ENCODE measurements at places on chromosomes 2 and 18.

GRCh38 chr2:231361701-231362554, 33.6 kb upstream of the B3GNT7 start:
- DNase-seq, result no peak

- DNase-seq, result peak; percentile 51
Observed at GRCh38 chr2:163471947-163472346, 263.9 kb downstream of the FIGN start.

GRCh38 chr2:109448946-109449788, 164.6 kb downstream of the SEPTIN10 start:
- no peak for DNase-seq

GRCh38 chr18:49431165-49431962, 29.1 kb downstream of the DYM start:
- no peak for DNase-seq

DNA sequence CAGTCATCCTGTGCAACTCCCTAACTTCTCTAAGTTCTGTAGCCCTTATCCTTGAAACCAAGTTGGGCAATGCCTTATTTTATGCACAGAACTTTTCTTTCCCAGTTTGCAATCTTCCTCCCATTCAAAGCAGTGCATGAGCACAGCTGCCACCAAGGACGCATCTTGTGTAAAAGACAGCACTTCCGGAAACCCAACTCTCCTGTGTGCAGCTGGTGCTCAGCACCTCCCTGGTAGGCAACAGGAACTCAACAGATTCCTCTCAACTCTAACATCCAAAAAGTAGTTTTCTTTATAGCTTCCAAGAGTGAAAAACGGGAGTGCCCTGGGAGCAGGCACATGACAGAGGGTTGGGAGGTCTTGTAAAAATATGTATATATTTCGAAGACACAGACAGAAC, 2.2 kb downstream of the TMEM18 start:
- no peak for DNase-seq

DNA sequence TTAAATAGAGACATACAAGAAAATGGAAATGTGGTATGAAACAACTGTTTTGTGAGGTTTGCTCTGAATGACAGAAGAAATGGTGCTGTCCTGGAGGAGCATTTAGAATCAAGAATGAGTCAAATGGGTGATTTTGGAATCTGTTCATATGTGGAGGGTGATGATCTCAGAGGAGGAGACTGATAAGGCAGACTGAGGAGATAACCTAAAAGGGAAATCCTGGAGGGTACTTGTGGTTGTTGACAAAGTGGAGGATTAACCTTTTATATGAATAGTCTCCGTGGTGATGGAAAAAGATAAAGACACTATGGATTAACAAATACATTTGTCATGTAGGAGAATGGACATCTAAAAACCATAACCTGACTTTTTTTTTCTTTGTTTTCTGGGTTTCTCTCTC, 74.1 kb downstream of the MMADHC start:
- DNase-seq, result no peak

DNA sequence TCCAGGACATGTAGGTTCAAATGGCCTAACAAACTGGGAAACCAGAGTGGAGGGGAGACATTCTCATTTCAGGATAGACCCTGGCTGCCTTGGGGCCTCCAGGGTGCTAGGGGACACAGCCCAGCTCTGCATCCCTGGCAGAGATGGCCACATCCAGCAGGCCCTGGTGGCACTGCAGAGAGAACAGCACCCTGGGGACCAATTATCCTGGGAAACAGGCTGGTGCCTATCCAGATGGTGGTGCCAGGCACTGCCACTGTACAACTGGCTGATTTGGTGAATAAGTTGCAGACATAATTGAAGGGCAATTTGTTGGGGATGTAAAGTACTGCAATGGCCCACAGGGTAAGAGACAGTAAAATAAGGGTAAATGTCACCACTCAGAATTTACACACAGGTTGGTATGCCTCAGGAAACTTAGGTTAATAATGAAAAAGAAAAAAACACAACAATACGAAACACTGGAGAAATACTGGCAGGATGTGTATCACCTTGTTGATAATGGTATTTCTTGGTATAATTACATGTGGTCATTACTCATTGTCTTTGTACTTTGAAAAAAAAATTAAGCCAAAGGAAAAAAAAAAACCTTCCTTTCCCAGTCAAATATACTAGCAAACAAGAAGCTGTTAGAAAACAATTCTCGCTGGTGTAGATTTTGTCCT, 12.8 kb upstream of the SFTPB start:
- DNase-seq, result no peak

- DNase-seq, result no peak
Observed at GRCh38 chr2:43791035-43791765, 17.4 kb downstream of the DYNC2LI1 start.

DNA sequence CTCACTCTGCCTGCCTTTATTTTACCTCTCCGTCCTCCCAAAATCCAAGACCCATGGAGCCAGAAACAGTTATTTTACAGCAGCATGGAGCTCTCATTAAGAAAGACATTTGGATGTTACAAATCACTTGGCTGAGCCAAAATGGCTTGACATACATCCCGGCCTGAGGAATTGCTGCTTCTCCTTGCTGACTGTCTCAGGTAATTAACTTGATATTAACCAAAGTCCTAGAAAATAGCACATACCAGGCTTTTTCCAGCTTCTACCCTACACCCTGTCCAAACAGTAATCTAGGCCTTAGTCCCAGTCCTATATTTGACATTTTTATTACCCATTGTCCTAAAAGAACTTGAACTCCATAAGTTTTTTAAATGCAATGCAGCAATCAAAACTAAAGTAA, 205.0 kb downstream of the TMX3 start:
- no peak for DNase-seq

DNA sequence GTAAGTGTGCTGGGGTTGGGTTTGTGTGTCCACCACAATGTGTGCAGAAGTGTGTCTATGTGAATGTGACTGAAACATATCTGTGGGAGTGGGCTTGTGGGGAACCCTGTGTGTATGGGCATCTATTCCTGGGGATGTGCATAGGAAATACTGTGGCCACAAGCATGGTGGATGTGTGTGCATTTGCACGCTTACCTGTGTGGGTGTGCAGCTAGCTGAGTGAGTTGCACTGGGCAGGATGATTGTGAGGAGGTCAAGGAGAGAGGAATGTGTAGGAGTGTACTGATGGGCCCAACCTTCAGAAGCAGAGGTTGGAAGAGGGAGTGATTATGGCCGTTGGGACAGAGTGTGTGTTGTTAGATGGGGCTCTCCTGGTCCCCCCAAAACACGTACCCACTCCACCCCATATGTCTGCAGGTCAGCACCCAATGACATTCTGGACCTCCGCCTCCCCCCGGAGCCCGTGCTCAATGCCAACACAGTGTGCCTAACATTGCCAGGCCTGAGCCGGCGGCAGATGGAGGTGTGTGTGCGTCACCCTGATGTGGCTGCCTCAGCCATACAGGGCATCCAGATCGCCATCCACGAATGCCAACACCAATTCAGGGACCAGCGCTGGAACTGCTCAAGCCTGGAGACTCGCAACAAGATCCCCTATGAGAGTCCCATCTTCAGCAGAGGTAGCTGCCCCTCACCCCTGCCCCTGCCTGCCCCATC, 1.2 kb downstream of the WNT10A start:
- no peak for DNase-seq

DNA sequence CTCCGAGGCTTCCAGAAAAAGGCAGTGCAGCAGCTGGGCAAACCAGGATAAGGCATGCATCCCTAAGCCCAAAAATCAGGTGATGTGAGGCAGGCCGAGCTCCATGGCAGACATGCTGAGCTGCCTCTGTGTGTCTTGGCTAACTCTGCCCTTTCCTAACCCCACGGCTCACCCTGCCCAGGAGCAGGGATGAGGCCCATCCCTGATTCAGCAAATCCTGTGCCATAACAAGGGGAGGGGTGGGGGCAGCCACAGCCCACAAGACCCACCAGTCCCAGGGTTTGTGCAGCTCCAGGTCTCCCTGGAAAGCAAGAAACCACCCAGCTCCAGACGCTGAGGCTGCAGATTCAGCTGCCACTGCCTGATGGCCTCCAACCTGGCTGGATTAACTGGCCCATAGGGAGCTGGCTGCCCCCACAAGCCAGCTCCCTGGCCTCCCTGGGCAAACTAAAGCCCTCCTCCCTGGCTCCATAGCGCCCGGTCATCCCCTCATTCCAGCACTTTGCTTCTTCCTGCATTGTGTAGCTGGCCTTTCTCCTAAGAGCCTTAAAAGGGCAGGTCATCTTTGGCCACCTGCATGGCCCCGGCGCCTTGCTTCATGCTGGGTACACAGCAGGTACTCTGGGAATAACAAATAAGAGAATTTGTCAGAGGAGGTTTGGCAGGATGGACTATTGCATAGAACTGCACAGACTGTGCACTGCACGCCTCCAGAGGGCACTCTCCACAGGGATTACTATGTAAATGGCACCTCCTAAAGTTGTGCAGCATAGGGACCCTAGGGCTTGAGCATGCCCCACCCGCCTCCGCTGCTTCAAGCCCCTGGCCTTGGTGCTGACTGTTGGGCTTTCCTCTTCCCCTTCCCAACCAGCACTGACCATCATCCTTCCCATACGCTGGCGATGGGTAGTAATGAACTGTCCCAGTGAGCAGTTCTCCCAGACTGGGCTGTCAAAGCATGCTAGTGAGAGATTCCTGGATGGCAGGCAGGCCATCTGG, 10.7 kb downstream of the STEAP3 start:
- peak; percentile 50 for DNase-seq

- no peak for DNase-seq
Observed at GRCh38 chr2:205755923-205756322, 73.6 kb downstream of the NRP2 start.

- no peak for DNase-seq
Observed at GRCh38 chr2:149080099-149080498, 41.6 kb downstream of the LYPD6B start.

All from fibroblast of pulmonary artery (primary cell).